SK-N-SH (cell line): ENCODE measurements at places on chromosomes 16 and 17.

DNA sequence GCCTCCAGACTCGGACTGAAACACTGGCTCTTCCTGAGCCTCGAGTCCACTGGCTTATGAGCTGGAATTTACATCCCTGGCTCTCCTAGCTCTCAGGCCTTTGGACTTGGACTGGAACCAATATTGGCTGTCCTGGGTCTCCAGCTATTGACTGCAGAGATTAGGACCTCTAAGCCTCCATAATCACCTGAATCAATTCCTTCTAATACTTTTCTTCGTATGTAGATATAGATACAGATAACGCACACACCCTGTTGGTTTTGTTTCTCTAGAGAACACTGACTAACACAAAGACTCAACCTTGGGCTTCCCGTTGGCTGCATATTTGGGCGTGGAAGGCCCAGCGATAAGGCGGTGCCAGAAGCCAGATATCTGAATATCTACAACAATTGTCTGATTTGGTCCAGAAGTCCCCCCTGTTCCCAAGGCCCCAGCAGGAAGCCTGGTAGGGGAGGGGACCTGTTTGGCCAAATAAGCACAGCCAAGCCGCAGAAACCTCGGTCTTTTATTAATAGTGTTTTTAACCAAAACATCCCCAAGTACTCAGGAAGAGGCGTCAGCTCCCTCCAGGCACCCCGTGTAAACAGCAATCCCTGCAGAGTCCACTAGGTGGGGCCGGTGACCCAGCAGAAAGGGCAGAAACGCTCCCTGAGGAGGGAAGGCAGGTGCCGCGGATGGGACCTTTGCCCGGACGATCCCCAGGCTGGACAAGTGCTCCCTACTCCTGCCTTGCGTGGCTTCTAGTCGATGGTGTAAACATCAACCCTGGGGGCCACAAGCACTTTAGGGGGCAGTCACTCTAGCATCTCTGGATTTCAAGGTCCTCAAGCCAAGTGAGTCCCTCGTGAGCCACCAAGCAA is 57.0 kb downstream of the ABR start:
- peak; percentile 92 for DNase-seq

GRCh38 chr16:68134644-68135043 is 49.5 kb downstream of the NFATC3 start:
- DNase-seq, result no peak

GRCh38 chr16:50469121-50469743 is 79.0 kb upstream of the NKD1 start:
- DNase-seq, result no peak

GRCh38 chr17:48597778-48598631 is 4.4 kb upstream of the HOXB5 start:
- no peak for DNase-seq
